ENCODE measurements at places on chromosomes 2 and 18.
A peak's percentile ranks its signal among the peaks of the same experiment; 100 is the strongest.

- H3K27me3 ChIP-seq, result no peaks in the 10 kb centered on the region
- H3K4me1 ChIP-seq, result no peaks in the 10 kb centered on the region
- no peaks in the 10 kb centered on the region for H3K36me3 ChIP-seq
- H3K4me3 ChIP-seq, result no peak overlapping the region
- no peak for DNase-seq
Observed at GRCh38 chr2:136468799-136469369, 296.5 kb upstream of the THSD7B start.

DNA sequence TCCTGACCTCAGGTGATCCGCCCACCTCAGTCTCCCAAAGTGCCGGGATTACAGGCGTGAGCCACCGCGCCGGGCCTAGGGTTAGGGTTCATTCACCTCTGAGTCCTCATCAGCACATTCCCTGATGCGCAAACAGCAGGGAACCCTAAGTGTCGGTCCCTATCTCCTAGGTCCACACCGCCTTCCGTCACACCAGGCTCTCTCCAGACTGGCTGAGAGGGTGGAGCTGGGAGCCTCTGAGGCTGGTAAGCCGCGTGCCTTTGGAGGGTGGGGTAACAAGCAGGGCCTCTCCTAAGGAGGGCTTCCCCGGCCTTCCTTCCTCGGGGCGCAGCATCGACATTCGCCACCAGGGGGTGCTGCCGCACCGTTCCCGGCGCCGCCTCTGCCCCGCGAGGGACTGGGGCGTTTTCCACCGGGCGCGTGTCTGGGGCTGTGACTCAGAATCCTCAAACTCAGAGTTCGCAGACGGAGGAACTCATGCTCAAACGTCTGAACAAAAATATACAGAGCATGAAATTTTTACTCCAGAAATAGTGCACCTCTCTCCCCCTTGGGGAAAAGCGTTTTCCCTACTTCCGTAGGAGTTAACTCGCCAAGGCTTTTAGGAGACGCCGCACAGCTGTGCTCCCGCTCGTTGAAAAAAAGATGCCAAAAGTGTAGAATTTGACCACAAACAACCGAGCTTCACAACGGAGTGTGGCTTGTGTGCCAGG lies 63.9 kb upstream of the ASAP2 start:
- DNase-seq, result peak; percentile 95
- H3K4me3 ChIP-seq, result peak overlapping the region; percentile 31

DNA sequence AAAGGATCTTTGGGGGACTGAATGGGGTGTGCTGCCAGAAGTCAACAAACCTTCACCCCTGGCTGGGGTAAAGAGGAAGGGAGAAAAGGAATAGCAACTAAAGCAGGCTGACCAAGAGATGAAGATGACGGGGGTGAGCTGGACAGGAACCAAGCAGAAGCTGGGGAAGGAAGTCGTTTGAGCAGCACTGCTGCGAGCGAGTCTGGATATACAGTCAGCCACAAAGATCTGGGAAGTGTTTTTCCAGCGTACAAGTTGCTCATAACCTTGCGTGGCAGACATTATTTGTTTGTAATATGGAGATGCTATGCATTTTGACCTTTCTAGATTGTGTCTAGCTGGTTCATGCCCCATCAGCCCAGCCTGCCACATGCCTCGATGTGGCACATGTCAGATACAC lies 71.2 kb downstream of the EIF2AK3 start:
- DNase-seq, result no peak
- H3K4me3 ChIP-seq, result no peak overlapping the region
- H3K4me1 ChIP-seq, result no peaks in the 10 kb centered on the region

GRCh38 chr2:97936199-97936598 lies 59.5 kb downstream of the TMEM131 start:
- DNase-seq, result peak; percentile 16
- H3K4me1 ChIP-seq, result peaks cover 59% of the 10 kb centered on the region
- no peaks in the 10 kb centered on the region for H3K27me3 ChIP-seq
- H3K4me3 ChIP-seq, result peak overlapping the region; percentile 23
- H3K36me3 ChIP-seq, result peaks cover 6% of the 10 kb centered on the region

DNA sequence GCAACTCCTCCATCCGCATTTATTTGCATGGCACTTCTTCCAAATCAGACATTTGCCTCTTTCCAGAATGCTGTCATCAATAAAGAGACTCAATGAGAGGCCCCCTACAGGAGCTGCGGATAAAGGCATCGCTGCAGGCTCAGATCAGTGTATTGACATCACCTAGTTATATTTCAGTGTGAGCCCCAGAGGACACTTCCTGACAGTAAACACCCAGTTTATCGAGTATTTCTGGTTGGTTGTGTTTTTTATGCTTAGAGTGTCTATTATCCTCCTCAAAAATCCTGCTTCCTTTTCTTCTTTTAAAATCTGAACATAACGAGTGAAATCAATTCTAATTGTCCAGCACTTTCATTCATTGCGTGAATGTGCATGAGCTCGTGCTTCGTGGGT lies 38.8 kb downstream of the NRP2 start:
- DNase-seq, result no peak
- peaks cover 17% of the 10 kb centered on the region for H3K27me3 ChIP-seq
- peaks cover 27% of the 10 kb centered on the region for H3K4me1 ChIP-seq
- no peaks in the 10 kb centered on the region for H3K36me3 ChIP-seq
- H3K4me3 ChIP-seq, result no peak overlapping the region

- H3K4me3 ChIP-seq, result no peak overlapping the region
- H3K36me3 ChIP-seq, result peaks cover 3% of the 10 kb centered on the region
- no peak for DNase-seq
- peaks cover 5% of the 10 kb centered on the region for H3K27me3 ChIP-seq
- H3K4me1 ChIP-seq, result peaks cover 8% of the 10 kb centered on the region
- H3K27ac ChIP-seq, result no peak overlapping the region
Observed at GRCh38 chr2:102509749-102510148, 36.7 kb downstream of the SLC9A4 start.

GRCh38 chr2:194661431-194661830 lies 995.6 kb upstream of the SLC39A10 start:
- no peaks in the 10 kb centered on the region for H3K36me3 ChIP-seq
- H3K4me1 ChIP-seq, result no peaks in the 10 kb centered on the region
- DNase-seq, result no peak
- H3K4me3 ChIP-seq, result no peak overlapping the region
- no peaks in the 10 kb centered on the region for H3K27me3 ChIP-seq

DNA sequence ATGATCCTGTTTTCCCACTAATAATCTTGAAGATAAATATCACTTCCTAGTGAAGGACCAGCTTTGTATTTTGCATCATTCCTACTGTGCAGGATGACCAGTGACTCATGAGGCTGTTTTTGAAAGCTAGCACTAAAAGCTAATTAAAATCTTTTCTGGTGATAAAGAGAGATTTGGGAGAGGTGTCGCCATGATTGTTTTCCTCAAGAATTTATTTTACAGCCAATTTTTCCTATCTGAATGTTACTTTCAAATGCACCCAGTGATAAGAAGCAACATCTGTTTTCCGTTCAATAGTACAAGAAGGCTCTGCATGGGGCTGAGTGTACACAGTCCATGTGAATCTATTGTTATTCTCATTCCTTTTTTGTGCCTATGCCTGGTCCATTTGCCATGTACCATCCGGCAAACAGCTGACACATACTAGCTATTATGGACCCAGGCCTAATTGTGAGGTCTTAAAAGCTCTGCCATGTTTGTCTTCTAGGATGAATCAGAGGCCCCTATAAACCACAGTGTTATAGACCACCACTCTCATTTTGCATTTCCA lies 28.4 kb downstream of the MEIS1 start:
- H3K4me3 ChIP-seq, result no peak overlapping the region
- no peaks in the 10 kb centered on the region for H3K27me3 ChIP-seq
- peaks cover 73% of the 10 kb centered on the region for H3K4me1 ChIP-seq

DNA sequence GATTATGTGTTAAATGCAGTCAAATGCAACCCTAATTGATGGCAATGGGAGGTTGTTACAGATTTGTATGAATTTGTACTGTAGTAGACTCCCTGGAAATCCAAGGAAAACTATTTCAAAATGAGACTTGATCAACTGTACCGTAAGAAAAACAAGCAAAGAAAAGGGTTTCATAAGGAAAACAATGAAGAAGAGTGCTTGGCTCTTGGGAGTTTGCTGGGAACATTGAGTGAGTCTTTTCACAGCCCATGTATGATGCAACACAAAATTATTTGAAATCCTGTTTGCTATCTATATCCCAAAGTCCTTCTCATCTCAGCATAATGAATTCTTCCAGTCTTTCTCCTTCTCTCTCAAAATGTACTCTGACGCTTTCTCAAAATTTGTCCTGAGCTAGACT lies 67.0 kb upstream of the OSR1 start:
- H3K27me3 ChIP-seq, result no peaks in the 10 kb centered on the region
- H3K36me3 ChIP-seq, result no peaks in the 10 kb centered on the region
- H3K4me3 ChIP-seq, result no peak overlapping the region

Measured in progenitor cell of endocrine pancreas (in vitro differentiated cells).